ENCODE measurements at places on chromosomes 13 and 19.

DNA sequence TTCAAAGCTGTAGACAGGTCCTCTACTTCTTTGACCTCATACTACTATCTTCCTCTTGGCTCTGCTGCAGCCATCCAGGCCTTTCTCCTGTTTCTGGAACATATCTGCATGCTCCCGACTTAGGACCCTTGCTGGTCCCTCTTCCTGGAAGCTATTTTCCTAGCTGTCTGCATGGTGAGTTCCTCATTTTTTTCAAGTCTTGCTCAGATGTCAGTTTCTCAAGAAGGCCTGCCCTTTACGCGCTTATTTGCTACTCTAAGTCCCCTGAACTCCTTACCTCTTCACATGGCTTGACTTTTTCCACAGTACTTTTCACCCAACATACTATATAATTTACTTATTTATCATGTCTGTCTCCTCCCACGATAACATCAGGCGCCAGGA, 31.4 kb downstream of the DNAJC3 start:
- no peak for DNase-seq

DNA sequence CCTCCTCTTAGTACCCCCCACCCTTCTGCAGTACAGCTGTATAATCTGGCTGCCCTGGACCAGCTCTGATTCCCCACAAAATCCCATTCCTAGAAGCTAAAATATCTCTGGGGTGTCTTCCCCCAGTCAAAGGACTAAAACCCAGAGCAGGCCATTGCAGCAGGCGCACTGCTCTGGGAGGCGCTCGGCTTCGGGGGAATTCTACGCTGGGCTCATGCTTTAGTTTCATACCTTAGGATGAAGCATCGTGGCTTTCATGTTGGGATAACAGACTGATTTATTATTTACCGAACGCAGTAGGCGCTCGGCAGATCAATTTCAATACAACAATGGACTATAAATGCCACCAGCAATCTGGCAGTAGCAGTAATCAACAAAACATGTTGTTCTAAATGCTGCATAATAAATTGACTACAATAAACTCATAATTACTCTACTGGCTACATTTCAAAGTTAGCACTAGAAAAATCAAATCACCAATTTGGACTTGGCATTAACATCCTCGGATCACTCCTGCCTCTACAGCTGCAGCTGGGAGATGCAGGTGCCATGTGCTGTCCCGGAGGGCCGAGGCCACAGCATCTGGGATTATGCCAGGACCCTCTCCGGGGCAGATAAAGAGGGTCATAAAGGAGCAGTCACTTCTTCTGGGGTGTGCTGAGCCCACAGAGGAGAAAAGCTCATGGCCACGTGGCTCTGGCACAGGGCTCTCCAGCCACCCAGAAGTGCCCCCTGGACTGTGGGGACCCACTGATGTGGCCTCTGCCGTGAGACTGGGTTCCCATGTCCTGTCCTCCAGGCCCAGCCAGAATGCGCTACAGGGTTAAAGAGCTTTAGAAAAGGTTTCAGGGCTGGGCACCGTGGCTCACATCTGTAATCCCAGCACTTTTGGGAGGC, 35.3 kb downstream of the CEBPG start:
- no peak for DNase-seq

DNA sequence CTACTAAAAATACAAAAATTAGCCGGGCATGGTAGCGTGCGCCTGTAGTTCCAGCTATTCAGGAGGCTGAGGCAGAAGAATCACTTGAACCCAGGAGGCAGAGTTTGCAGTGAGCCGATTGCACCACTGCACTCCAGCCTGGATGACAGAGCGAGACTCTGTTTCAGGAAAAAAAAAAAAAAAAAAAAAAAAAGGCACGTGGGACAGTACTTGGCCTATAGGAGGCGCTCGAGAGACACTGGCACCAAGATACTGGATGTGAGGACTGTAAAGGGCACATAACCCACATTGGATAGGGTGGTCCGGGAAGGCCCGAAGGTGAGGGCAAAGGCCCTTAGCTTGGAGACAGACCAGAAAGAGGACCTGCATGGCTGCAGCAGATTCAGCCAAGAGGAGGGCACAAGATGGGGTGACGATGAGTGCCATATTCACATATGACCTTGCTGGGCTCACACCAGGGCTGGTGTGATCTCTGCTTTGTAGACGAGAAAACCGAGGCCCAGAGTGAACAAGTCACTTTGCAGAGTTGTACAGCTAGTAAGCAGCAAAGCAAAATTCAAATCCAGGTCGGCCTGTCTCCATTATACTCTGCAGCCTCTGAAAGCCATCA, 89.4 kb downstream of the DPF1 start:
- DNase-seq = peak; percentile 42

- DNase-seq = no peak
Measured at GRCh38 chr13:111322001-111322915, 1.8 kb downstream of the TEX29 start.

DNA sequence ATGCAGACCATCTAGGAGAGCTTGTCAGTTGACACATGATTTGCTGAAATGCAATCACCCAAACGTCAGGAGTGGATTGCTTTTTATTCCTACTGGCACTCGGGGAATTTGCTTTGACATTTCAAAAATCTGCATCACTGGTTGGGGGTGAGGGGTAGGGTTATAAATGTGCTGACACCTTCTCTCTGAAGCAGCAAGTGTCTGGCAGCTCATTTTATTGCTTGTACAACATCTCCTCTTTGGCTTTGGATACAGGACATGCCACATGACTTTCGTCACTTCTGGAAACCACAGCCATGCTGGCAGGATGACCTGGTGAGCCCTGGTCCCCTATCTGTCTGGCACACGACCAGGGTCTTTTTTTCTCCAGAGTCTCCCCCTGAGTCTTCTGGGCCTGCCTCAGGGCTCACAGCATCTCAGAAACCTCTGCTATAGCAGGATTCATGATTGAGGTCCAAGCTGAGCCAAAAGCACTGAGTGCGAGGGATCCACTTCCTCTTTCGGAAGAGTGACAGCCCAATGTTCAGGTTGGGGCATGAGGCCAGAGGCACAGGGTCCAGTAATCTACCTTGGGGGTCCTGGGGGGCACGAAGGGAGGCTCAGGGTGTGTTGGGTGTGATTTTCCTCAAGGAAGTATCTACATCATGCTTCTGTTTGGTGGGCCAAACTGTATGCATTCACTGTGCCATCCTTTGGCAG, 60.1 kb downstream of the HSPH1 start:
- DNase-seq = no peak

DNA sequence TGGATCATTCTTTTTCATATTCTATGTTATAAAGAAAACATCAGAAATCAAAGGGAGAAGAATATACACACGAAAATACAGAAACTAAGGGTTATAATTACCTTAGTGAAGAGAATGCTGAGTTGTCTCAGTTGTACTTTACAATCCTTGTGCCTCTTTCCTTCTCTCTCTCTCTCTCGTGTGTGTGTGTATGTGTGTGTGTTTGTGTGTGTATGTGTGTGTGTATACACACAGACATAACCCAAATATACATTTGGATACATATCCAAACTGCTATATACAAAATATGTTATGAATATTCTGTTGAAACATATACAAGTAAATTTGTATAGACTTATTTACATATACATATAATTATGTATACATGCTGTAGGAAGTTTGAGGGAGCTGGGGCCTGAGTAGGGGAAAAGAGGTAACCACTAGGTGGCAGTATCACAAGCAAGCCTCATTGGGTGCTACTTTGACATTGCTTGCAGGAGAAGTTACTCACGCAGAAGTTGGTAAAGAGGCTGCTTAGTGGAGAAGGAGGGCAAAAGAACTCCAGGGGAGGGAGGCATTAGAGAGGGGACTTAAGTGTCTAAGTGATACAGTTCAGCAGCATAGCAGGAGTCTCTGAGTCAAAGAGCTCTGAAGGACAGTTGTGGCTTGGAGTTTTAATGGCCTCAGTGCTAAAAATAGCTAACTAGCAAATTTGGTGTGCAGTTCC, 465.1 kb upstream of the PCDH20 start:
- peak; percentile 1 for DNase-seq

DNA sequence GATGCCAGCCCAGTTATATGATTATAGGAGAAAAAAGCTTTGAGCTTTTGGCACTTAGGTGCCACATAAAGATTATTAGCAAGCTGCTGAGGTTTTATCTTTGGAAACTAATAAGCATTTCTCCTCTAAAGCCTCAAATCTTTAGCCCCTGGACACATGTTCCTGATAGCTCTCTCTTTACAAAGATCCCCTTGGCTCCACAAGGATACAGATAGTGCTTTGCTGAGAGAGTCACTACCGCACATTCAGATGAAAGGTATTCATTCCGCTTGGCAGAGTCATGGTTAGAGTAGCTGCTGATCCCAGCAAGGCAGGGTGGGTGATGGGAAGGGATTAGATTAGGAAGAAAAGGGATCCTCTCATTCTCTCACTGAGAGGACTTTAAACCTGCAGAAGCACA, 28.2 kb upstream of the PSG7 start:
- no peak for DNase-seq

- DNase-seq = no peak
Measured at GRCh38 chr13:111413407-111414187, 93.2 kb downstream of the TEX29 start.

DNA sequence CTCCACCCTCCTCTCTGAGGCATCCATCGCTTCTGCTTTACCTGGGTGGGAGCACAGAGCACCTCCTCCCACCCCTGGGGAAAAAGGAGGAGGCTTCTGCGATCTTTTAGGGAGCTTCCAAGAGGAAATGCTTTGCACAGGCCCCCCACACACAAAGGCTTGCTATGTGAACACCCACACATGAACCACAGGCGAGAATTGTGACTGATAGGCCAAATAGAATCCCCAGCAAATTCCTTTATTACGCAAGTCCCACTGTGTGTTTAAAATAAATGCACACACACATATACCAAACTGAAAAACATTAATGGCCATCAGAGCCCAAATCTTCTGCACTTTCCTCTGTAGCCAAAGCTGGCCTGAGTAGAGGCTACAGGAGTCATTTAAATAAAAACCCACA, 50.6 kb downstream of the HSPH1 start:
- DNase-seq = no peak

Data from activated CD4-positive, alpha-beta T cell treated with anti-CD3 and anti-CD28 coated beads, Interleukin-2, amount 50 U/mL, for 48 hours (primary cell).